RWPE2 (cell line): ENCODE measurements at places on chromosomes 11 and 22.

- H3K27me3 ChIP-seq = no peaks in the 10 kb centered on the region
- no peak overlapping the region for H3K4me3 ChIP-seq
- H3K36me3 ChIP-seq = no peaks in the 10 kb centered on the region
- H3K27ac ChIP-seq = no peak overlapping the region
- no peaks in the 10 kb centered on the region for H3K4me1 ChIP-seq
Measured at GRCh38 chr11:83299681-83300080, 13.5 kb upstream of the CCDC90B start.

DNA sequence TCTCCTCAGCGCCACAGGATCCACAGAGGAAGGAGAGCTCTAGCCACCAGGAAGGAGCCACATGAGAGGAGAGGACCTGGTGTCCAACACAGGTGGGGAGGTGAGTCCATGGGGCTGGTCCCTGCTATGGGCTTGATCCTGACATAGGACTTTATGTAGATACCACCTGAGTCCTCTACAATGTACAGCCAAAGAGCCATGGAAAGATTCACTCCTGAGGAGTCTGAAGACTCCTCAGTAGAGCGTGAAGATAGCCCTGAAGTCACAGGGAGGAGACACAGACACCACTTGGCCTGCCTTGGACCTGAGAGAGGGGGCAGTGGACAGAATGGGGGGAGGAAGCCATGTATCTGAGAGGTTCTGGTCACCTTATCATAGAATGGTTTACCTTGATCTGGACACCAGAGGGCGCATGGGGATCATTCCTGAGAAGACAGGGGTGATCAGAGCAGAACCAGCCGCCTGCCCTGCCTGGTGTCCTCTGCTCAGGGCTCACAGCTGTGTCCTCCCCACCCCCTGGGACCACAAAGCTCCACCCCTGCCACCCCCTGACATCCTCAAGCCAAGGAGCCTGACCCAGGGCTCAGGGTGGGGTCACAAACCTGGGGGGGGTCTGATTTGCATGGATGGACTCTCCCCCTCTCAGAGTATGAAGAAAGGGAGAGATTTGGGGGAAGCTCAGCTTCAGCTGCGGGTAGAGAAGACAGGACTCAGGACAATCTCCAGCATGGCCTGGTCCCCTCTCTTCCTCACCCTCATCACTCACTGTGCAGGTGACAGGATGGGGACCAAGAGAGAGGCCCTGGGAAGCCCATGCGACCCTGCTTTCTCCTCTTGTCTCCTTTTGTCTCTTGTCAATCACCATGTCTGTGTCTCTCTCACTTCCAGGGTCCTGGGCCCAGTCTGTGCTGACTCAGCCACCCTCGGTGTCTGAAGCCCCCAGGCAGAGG, 77.0 kb downstream of the ZNF280B start:
- peak; percentile 70 for DNase-seq
- no peaks in the 10 kb centered on the region for H3K36me3 ChIP-seq
- no peaks in the 10 kb centered on the region for H3K4me1 ChIP-seq

DNA sequence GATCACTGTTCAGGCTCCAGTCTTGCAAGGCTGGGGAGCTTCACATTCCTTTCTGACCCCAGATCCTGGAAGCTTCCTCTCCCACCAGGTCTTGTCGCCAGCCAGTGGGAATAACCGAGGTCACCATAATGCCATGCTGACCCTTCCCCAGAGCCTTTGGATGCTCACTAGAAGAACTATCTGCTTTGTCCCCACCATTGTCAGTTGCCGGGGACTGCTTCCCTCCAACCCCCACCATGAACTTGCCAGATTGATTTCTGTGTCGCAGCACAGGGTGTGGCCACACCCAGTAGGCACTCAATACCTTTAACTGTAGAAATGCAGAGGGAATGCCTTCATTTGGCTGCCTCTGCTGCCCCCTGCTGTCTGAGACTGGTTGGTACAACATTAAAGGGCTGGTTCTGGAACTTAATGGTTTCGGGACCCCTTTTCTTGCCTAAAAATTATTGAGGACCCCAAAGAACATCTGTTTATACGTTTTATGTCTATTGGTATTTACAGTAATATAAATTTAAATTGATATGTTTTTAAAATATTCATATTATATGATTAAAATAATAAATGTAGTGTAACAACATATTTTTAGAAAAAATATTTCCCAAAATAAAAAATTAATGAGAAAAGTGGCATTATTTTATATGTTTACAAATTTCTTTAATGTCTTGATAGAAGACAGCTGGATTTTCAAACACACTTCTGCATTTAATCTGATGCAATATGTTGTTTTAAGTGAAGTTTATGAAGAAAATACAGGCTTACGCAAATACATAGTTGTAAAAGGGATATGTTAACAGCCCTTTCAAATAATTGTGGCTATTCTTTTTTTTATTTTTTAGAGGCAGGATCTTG, 6.7 kb upstream of the GDPD5 start:
- no peak overlapping the region for H3K4me3 ChIP-seq
- no peak overlapping the region for H3K27ac ChIP-seq
- no peak for DNase-seq
- no peaks in the 10 kb centered on the region for H3K36me3 ChIP-seq

DNA sequence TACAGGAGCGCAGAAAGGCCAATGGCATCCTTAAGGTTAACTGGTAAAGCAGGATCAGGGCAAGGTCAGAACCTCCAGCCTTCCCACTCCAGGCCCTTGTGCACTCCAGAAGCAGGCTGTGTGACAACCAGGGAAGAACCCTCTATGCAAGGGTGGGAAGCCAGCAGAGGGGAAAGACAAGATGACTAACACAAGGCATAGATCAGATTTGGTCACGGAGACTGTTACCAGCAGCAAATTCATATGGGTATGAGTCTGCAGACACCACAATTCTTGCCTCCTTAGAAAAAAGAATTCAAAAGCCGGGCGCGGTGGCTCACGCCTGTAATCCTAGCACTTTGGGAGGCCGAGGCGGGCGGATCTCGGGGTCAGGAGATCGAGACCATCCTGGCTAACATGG, 39.8 kb upstream of the MTNR1B start:
- no peak overlapping the region for H3K4me3 ChIP-seq
- DNase-seq = no peak
- no peaks in the 10 kb centered on the region for H3K4me1 ChIP-seq
- H3K27me3 ChIP-seq = no peaks in the 10 kb centered on the region
- no peaks in the 10 kb centered on the region for H3K36me3 ChIP-seq

DNA sequence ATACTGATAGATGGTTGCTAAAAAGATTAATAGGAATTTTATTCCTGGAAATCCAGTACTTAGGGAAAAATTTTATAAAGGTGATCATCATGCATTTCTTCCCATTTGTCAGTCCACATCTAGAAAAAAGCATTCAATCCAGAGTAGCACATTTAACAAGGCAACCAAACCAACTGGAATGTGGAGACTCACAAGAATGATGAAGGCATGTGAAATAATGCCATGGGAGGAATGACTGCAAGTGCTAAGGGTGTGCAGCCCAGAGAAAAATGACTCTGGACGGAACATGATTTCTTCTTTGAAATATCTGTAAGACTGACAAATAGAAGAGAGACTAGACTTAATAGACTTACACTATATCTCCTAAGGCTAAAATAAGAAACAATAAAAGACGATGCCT, 33.8 kb downstream of the BLID start:
- no peak overlapping the region for H3K27ac ChIP-seq
- H3K4me3 ChIP-seq = no peak overlapping the region
- peaks cover 21% of the 10 kb centered on the region for H3K4me1 ChIP-seq
- no peaks in the 10 kb centered on the region for H3K36me3 ChIP-seq
- H3K27me3 ChIP-seq = no peaks in the 10 kb centered on the region

DNA sequence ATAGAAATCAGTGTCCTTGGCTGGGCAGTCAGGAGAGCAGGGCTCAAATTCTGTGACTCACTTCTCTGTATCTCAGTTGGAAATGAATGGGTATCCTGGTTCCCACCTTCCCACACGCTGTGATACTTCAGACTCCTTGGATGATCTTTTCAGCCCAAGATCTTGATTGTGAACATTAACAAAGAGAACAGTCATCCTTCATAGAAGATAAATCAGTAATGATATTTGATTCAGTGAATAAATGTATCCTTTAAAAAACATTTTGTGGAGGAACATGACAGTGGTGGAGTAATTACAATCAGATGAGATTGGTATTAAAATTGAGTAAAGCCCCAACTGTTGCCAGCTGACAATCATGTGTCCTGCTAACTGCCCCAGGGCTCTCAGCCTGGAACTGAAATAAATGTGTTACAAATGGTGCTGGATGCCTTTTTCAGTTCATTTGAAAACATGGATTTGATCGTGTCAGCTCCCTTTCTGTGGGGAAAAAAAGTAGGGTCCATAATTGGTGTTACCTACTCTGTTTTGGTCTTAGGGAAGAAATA, 72.9 kb upstream of the OR5AN1 start:
- H3K4me3 ChIP-seq = no peak overlapping the region
- no peak for DNase-seq
- no peaks in the 10 kb centered on the region for H3K4me1 ChIP-seq
- H3K27me3 ChIP-seq = no peaks in the 10 kb centered on the region
- H3K36me3 ChIP-seq = no peaks in the 10 kb centered on the region

DNA sequence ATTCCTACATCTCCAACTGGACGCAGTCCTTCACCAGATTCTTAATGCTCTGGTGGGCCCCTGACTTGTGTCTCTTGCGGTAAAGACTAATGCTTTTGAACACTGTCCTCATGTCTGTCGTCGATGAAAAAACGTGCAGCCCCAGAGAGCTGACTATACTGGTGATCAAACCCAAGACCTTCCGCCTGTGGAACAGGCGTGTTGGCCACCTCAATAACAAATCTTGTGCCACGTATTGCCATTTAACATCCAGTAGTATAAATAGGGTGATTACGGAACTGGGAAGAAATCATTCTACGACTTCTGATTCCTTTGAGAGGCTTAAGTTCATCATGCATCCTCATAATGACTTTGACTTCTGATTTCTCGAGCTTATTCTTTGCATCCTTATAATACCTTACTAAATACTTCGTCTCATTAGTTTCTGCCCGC, 45.6 kb downstream of the OR4D9 start:
- no peaks in the 10 kb centered on the region for H3K27me3 ChIP-seq
- peaks cover 8% of the 10 kb centered on the region for H3K4me1 ChIP-seq
- H3K27ac ChIP-seq = peak overlapping the region; percentile 62
- no peaks in the 10 kb centered on the region for H3K36me3 ChIP-seq

GRCh38 chr11:62428871-62429560, 10.2 kb downstream of the SCGB1A1 start:
- no peak for DNase-seq
- H3K27ac ChIP-seq = peak overlapping the region; percentile 84
- no peaks in the 10 kb centered on the region for H3K27me3 ChIP-seq

DNA sequence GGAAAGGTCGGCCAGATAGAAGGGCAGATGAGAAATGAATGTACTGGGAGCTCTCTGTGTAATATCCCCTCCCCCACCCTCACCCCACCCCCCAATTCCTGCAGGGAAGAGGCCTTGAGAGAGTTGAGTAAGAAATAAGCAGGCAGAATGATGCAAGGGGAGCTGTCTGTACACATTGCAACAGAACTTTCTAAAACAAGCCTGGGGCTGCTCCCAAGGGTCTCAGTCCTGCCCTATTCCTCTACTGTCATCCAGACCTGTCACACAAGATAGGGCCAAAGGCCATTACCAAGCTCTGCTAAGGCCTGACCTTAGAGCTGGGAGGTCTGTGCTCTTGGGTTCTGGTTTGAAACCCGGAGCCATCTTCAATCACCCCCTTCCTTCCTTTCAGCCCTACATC, 5.7 kb upstream of the DGAT2 start:
- H3K27me3 ChIP-seq = no peaks in the 10 kb centered on the region
- DNase-seq = no peak
- H3K27ac ChIP-seq = no peak overlapping the region
- no peak overlapping the region for H3K4me3 ChIP-seq
- peaks cover 11% of the 10 kb centered on the region for H3K4me1 ChIP-seq
